KG1 (cell line): ENCODE measurements at places on chromosomes 11 and 22.

- DNase-seq, result no peak
These were observed 4.0 kb upstream of the TRIM68 start for GRCh38 chr11:4611986-4612385.

GRCh38 chr11:101019870-101020269 lies 109.7 kb downstream of the PGR start:
- DNase-seq, result no peak

- DNase-seq, result no peak
These were observed 96.4 kb downstream of the CACNA1I start for GRCh38 chr22:39666926-39667325.

DNA sequence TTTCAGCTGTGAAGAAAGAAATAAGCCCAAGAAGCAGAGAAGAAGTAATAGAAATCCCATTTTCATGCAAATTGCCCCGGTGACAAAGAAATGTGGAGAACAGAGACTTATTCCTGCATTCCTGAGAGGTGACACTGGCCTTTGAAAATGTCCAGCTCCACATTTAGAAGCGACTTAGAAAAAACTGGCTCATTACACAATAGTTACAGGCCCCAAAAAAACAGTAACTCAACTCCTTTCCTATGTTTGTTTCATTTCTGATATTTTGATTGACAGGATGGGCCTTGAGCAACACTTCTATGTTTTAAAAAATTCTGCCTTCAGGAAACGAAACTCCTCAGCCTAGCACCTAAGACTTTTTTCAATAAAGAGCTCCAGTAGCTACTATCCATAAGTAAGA lies 726.9 kb upstream of the TENM4 start:
- no peak for DNase-seq

DNA sequence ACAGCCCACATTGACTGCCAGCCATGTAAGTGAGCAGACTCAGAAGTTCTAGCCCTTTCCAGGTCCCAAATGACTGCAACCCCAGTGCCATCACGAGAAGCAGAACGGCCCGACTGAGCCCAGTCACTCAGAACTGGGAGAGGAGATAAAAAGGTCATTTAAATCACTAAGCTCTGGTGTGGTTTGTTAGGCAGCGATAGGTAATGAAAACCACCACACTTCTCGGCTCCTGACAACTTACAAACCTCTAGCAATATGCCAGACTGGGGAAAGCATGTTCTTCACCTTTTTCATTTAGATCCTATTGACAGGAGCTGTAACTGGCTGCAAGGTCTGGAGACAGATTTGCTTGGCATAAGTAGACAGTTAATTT lies 6.7 kb downstream of the SLC15A3 start:
- DNase-seq, result no peak

- peak; percentile 21 for DNase-seq
These were observed 25.7 kb upstream of the HMGXB4 start for GRCh38 chr22:35231585-35232084.

- DNase-seq, result no peak
These were observed 28.1 kb downstream of the ZNF214 start for GRCh38 chr11:6992026-6992425.

DNA sequence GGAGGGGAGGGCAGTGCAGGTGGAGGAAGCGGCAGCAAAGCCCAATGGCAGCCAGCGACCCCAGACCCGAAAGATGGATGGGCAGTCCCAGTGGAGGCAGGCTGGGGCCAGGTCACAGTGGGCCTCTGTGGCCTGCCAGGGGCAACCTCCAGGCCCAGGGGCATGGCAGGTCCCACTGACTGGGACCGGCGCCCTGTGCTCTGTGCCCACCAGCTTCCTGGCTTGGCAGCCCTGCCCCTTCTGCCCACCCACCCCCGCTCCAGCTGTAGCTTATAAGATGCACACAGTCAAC lies 4.3 kb upstream of the KCNK7 start:
- DNase-seq, result no peak

DNA sequence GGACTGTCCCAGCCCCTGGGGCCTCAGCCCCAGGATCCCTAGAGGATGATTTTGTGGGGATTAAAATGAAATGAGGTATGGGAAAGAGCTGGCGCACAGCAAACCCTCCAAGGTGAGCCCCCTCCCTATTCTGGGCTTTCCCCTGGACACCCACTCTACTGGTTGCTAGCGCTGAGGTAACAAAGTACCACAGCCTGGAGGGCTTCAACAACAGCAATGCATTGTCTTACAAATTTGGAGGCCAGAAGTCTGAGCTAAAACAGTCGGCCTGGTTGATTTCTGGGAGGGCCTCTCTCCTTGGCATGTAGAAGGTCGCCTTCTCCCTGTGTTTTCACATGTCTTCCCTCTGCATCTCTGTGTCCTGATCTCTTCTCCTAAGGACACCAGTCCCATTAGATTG lies 913.6 kb downstream of the NTM start:
- no peak for DNase-seq
